ENCODE measurements at places on chromosomes 12 and 14.

- peaks cover 35% of the 10 kb centered on the region for H3K36me3 ChIP-seq
- H3K4me3 ChIP-seq, result no peak overlapping the region
- no peaks in the 10 kb centered on the region for H3K27me3 ChIP-seq
- H3K27ac ChIP-seq, result no peak overlapping the region
Observed at GRCh38 chr14:36315159-36315853, 5.1 kb downstream of the MBIP start.

- no peak for DNase-seq
- H3K27ac ChIP-seq, result no peak overlapping the region
- H3K4me3 ChIP-seq, result no peak overlapping the region
- H3K36me3 ChIP-seq, result no peaks in the 10 kb centered on the region
Observed at GRCh38 chr12:103589517-103589916, 2.4 kb downstream of the STAB2 start.

GRCh38 chr12:76764856-76765255 is 941 bp downstream of the ZDHHC17 start:
- H3K4me1 ChIP-seq, result peaks cover 4% of the 10 kb centered on the region
- peak overlapping the region; percentile 97 for H3K27ac ChIP-seq
- peak overlapping the region; percentile 89 for H3K4me3 ChIP-seq
- H3K36me3 ChIP-seq, result no peaks in the 10 kb centered on the region
- no peak for DNase-seq

DNA sequence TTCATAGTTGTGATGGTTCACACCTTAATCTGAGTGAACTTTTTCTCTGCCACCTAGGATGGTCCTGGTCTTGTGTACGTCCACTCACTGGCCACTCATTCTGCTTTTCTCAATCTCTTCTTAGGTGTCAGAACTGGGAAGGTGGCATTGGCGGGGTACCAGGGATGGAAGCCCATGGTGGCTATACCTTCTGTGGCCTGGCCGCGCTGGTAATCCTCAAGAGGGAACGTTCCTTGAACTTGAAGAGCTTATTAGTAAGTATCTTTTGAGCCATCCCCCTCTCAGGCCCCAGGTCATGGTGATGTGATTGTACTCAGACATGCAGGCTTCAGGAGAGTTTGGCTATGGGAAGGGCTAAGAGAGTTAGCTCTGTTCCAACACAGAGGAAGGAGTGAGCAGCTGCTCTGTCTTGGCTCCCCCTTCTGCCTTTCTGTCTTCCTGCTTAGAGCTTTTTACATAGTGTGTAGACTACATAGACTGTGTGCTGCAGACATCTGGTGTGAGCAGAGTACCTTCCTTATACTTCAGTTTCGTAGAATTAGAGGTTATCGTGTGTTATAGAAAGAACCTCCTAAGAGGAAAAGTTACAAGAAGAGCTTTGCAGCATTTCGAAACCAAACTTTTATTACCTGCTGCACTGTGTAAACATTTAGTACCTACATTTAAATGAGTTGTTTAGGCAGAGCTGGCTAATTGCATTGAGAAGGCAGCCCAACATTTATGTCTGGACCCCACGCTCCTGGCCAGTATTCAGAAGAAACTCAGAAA is 54.2 kb downstream of the FNTB start:
- H3K36me3 ChIP-seq, result peaks cover 27% of the 10 kb centered on the region
- H3K4me3 ChIP-seq, result no peak overlapping the region
- no peaks in the 10 kb centered on the region for H3K27me3 ChIP-seq
- H3K27ac ChIP-seq, result no peak overlapping the region

DNA sequence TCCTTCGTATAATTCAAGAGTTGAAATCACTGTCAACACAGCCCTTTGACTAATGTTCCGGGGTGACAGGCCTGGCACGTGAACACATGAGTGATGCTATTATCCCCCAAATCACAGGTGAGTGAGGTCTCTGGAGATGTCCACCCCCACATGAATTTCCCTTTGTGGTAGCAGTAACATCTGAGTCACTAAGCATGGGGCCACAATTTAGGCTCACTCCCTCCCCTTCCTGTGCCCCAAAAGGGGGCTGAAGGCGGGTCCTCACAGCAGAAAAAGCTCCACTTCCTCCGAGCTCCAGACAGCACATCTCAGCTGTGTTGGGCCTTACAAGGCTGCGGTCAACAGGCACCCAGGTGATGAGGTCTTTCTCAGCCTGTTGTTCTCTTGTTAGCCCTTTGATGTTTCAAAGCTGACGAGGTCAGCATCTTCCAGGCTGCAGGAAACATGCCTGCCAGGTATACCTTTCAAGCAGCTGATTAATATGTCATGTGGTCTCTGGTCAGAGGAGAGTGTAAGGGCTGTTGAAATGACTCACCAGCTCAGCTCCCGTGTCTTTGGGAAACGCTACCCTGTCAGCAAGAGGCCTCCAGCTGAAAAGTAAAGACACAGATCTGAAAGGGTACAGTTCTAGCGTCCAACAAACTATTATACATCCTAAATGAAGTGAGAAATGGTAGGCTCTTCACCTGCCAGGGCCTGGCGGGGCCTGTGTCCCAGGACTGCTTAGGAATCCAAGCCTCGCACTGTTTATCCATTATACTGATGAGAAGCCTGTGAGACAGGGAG is 107.3 kb downstream of the ZFP36L1 start:
- no peaks in the 10 kb centered on the region for H3K27me3 ChIP-seq
- peaks cover 43% of the 10 kb centered on the region for H3K4me1 ChIP-seq

DNA sequence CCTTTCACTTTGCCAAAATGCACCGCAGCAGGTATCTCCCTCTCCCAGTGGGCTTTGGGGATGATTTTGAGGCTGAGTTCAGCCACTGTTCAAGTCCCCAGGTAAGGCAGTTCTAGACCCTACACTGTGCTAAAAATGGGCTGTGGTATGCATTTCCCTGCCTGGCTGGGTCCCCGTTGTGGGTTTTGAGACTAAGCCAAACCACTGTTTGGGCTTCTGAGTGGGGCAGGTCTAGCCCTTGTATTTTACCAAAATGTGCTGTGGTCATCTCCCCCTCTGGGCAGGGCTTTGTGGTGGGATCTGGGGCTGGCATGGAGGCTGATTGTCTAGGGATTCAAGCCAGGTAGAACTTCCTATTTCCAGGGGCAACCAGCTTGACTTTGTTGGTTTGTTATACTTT is 13.6 kb upstream of the OR4Q3 start:
- no peak overlapping the region for H3K27ac ChIP-seq
- H3K36me3 ChIP-seq, result no peaks in the 10 kb centered on the region
- DNase-seq, result no peak

DNA sequence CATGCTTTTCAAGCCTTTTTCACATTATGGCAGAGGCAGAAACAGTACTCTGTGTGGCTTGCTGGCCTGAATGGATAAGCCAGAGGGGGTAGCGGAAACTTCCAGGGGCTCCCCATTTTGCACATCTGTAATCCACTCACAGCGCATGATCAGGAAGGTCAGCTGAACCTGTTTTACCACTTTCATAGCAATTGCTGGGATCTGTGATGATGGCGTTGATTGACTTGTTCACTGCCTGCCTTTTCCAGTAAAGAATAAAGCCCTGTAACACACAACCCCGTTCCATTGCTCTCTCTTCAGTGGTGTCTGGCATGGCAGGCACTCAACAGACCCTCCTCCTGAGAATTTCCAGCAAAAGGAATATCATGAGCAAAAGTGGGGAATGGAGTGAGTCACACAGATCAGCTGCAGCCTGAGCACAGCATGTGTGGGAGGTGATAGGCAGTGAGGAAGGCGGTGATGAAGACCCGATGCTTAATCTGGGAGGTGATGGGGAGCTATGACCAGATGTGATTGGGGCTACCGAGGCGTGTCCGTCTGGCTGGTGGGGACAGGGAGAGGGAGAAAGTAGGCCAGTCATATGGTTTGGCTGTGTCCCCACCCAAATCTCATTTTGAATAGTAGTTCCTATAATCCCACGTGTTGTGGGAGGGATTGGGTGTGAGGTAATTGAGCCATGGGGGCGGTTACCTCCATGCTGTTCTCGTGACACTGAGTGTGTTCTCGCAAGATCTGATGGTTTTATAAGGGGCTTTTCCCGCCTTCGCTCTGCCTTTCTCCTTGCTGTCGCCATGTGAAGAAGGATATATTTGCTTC is 44.7 kb upstream of the CHST11 start:
- no peaks in the 10 kb centered on the region for H3K27me3 ChIP-seq
- no peaks in the 10 kb centered on the region for H3K36me3 ChIP-seq
- no peak for DNase-seq
- H3K4me1 ChIP-seq, result peaks cover 14% of the 10 kb centered on the region
- H3K27ac ChIP-seq, result no peak overlapping the region

GRCh38 chr14:44352201-44352600 is 154.9 kb downstream of the FSCB start:
- no peaks in the 10 kb centered on the region for H3K36me3 ChIP-seq
- no peak overlapping the region for H3K4me3 ChIP-seq
- no peaks in the 10 kb centered on the region for H3K27me3 ChIP-seq

DNA sequence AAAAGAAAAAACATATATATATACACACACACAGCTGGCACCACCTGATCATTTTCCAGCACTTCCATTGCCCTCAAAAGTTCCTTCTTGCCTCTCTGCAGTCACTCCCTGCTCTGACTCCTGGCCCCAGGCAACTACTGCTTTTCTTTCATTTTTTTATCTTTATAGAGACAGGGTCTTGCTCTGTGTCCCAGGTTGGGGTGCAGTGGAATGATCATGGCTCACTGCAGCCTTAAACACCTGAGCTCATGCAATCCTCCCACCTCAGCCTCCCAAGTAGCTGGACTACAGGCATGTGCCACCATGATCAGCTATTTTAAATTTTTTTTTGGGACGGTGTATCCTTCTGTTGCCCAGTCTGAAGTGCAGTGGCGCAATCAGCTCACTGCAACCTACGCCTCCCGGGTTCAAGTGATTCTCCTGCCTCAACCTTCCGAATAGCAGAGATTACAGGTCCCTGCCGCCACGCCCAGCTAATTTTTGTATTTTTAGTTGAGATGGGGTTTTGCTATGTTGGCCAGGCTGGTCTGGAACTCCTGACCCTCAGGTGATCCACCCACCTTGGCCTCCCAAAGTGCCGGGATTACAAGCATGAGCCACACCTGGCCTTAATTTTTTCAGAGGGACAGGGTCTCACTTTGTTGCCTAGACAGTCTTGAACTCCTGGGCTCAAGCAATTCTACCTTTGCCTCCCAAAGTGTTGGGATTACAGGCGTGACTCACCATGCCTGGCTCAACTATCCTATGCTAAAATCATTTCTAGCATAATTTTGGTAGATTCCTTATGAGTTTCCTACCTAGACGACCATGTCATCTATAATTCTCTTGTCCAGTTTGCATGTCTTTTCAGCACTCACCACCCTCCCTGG is 7.8 kb downstream of the HSP90AA1 start:
- no peaks in the 10 kb centered on the region for H3K27me3 ChIP-seq
- H3K27ac ChIP-seq, result no peak overlapping the region
- H3K4me1 ChIP-seq, result peaks cover 7% of the 10 kb centered on the region
- DNase-seq, result no peak
- H3K36me3 ChIP-seq, result peaks cover 63% of the 10 kb centered on the region
- no peak overlapping the region for H3K4me3 ChIP-seq

DNA sequence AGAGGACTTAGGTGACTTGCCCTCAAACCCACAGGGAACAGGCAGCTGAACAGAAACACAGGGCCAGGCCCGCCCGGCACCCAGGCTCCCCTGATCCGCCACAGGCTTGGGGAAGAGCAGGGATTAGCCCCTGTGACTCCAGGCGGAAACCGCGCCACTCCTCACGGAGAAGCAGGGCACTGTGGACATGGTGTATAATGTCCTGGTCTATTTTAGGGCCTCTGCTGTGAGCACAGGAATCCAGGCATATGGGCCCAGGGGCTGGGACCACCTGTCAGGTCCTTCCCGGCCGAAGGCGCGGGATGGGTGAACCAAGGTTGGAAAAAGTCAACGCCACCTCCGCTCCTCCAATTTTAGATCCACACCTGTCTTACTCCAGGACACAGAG is 34.6 kb upstream of the MEG3 start:
- H3K4me1 ChIP-seq, result no peaks in the 10 kb centered on the region
- H3K4me3 ChIP-seq, result no peak overlapping the region
- peaks cover 24% of the 10 kb centered on the region for H3K27me3 ChIP-seq
- H3K36me3 ChIP-seq, result no peaks in the 10 kb centered on the region

DNA sequence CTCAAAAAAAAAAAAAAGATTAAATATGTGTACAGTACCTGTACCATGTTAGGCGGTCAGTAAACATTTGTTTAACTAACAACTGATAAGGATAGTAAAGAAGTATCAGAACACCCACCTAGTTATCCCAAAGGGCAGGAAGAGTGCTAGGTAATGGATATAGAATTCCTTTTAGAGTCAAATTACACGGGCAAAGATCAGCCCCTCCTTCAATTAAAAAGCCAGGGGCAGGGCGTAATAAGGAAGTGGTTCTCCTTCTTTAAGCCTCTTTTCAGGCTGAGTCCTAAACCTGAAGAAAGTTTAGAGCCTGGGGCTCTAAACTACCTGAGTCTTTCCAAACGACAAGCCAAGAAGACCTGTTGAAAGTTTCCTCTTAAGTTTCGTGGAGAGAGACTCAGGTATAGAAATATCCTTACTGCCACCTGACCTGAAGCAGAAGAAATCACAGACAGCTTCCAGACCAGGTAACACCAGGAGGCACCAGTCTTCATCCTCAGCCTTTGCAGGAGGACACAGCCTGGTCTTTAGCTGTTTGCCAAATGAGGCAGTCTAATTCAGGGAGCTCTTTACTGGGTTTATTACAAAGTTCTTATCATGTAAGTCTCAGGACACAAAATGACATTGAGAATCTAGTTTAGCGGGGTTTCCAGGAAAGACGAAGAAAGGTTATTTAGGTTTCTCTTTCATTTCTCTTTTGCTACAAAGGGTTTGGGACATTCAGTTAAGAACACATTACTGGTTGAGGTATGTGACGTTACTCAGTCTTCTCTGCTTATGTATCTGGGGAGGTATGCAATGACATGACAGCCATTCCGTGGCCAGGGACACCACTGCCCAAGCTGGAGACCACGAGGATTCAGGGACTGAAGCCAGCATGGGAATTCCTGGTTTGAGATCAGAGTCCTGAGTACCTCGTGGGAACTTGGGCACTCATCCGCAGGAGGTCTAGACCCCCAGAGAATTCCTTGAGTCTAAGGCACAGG is at the start of gene BCL2L14:
BCL2L14 (plus strand) TSS at position 266 of the 983 bp plus-strand sequence. CDS start 8,367 bp downstream, outside the sequence.
- no peaks in the 10 kb centered on the region for H3K36me3 ChIP-seq
- no peaks in the 10 kb centered on the region for H3K27me3 ChIP-seq
- H3K4me3 ChIP-seq, result no peak within 1 kb of the TSS
- DNase-seq, result no peak
- peaks cover 13% of the 10 kb centered on the region for H3K4me1 ChIP-seq
- no peak within 1 kb of the TSS for H3K27ac ChIP-seq

GRCh38 chr12:22283006-22283506 is 51.5 kb downstream of the ST8SIA1 start:
- no peak overlapping the region for H3K27ac ChIP-seq
- no peaks in the 10 kb centered on the region for H3K27me3 ChIP-seq
- no peaks in the 10 kb centered on the region for H3K36me3 ChIP-seq
- H3K4me3 ChIP-seq, result no peak overlapping the region
- no peak for DNase-seq
- no peaks in the 10 kb centered on the region for H3K4me1 ChIP-seq
